ENCODE measurements at places on chromosomes 1 and 21.
A peak's percentile ranks its signal among the peaks of the same experiment; 100 is the strongest.

GRCh38 chr1:169151338-169151837 is 44.9 kb downstream of the ATP1B1 start:
- no peak for DNase-seq

DNA sequence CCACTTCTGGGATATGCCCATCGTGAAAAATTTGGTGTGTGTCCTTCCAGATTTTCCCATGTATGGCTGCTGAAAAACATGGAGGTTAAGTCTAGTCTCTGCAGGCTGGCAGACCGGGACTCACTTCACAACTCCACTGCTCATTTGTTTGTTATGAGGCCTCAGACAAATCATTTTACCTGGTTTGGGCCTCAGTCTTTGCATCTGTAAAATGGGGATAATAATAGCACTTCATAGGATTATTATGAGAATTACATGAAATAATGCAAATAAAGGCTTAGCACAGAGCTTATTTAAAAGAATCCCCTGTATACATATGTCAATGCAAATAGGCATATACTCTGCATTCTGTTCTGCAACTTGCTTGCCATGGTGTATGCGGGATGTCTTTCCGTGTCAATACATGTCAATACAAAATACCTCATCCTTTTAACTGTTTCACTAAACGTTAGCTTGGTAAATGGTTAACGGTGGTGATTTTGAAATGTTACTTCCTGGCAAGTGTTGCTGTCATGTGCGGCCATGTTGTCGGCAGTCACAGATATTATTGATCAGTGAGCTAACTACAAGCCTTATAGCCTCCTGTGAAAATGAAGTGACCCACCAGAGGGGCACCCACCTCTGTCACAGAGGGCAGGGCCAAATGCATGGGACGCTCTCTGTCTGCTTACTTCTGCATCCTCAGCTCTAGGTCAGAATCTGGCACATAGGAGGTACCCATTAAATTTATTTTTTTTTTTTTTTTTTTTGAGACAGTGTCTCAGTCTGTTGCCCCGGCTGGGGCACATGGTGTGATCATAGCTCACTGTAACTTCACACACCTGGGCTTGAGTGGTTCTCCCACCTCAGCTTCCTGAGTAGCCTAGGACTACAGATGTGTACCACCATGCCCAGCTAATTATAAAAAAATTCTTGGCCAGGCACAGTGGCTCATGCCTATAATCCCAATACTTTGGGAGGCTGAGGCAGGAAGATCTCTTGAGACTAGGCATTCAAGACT is 4.3 kb downstream of the LCK start:
- DNase-seq = no peak

DNA sequence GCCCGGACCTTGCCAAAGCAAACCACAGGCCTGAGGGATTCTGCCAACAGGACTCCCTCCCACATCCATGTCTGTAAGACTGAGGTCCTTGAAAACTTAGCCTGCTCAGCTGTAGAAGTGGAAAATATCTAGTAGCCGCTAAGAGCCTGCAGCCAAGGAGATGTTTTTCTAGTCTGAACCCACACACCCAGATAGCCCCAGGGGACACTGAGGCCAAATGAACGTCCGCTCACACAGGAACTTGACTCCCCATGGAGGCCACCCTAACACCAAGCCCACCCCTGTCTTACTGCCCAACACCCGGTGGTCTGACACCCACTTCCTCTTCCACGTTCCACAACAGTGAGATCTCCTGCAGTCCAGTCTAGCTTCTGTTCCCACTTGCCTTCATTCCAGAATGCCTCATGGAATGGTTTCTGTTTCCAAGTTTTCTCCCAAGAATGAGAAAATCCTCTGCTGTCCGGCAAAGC is 174.8 kb downstream of the PLPP3 start:
- DNase-seq = peak; percentile 80

DNA sequence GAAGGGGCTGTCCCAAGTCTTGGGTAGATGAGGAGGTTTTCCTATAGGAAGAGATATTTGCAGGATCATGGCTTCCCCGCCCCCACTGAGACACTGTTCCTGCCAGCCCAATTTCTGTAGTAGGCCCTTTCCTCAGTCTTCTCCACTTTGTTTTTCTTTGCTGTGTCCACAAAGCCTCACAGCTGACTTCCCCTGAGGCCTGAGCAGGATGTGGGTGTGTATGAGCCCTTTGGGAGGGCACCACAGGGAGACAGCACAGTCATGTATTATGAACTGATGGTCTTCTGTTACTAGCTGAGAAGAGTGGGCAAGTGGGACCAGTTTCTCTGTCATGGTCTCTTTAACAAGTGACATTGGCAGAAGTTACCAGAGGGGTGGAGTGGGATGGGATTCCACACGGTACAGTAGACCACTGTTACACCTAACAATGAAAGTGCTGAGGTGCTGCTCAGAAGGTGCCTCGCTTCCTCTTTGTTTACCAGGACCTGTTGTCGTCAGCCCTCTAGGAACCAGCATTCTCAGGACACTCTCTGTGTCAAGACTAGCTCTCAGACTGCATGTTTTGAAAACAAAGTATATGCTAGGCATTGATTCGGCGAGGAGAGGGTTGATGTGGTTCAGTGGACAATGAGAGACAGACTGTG is 253.8 kb upstream of the HOOK1 start:
- DNase-seq = no peak

DNA sequence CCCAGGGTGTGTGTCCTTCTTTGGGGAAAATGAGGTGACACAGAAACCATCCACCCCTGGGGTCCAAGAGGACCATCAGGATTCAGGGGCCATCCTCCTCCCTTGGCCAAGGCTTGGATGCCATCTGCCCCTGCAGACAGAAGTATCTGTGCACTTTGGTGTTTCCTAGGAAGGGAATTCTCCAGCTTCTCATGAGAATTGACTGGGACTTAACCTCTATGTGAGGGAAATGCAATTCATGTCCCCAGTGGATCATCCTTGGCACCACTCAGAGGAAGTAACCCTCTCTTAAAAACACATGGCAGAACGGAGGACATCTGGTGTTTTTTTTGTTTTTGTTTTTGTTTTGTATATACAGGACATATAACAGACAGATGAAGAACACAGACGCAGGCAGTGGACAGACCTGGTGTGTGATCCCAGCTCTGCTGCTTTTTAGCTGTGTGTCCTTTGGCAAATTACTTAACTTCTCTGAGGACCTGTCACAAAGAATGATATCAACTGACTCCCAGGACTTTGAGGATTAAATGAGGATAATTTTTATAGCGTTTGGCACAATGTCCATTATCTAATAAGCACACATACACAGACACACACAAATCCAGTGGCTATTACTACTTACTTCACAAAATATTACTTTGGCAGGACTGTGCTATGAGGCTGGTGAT is 3.8 kb downstream of the TNN start:
- no peak for DNase-seq

DNA sequence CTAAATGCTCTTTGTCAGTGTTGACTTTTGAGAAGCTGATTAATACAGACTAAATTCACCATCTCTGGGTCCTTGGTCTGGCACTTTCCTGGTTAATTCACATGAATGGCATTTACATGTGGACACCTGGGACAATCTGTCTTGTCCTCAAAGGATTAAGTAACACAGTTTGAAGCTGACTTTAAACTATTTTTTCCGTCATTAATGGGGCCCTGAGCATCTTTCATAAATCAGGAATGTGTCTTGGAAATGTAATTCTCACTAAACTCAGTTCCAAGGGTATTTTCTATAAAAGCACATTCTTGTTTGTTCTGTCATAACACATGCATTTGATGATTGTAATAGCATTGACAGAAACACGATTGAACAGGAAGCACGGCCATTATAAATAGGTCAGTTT is 26.7 kb upstream of the NBL1 start:
- DNase-seq = no peak

DNA sequence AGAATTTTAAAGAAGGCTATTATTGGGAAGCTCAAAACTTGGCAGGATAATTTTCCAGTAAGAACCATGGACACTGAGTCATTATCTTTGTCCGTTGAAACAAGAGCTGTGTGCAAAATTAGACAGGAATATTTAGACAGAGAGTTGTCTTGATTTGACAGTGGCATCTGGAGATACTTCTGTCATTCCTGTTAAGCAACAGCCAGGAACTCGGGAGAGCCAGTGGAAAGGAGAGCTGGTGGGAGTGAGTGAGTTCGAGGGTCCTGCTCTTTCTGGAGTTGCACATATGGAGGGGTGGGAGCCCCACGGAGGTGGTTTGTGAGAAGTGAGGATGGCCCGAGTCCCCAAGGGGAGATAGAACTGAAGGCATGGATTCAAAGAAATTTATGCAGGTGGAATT is 3.1 kb downstream of the COQ8A start:
- DNase-seq = no peak

GRCh38 chr1:178495158-178495557 is 1.6 kb downstream of the CLEC20A start:
- no peak for DNase-seq

- DNase-seq = no peak
Measured at GRCh38 chr1:201565024-201565730, 26.2 kb downstream of the NAV1 start.

- no peak for DNase-seq
Measured at GRCh38 chr1:103958699-103959098, 209.0 kb downstream of the AMY1C start.

DNA sequence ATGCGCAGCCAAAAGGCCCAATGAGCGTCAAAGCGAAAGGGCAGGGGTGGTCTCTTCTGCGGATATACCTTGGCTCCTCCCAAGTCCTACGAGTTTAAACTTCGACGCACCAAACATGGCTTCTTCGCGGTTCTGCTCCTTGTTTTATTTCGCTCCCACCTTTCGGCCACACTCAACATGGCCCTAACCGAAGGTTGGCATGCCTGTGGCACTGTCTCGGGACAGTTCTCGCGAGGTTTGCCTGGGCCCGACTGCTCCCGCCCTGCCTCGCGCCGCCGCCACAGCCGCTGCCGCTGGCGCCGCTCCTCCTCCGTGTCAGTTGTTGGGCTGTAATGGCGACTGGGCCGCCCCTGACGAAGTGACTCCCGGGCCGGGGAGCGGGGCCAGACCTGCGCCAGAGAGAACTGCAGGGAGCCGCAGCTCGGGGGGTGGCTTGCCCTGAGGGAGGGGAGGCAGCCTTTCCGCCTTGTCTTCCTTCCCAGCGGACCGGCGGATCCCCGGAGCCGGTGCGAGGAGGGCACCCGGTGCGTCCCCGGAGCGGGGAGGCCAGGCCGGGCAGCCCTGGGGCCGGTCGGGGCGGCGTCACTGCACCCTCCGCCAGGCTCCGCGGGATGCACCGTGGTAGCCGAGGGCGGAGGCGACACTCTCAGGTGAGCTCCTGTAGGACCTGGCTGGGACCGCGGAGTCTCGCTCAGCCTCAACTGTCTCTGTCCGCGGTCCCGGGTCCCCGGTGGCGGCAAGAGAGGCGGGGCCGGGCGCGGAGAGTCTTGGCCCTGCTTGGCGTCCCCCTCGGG is at the start of gene CEP350:
CEP350 (plus strand) TSS at position 318 of the 794 bp plus-strand sequence. CDS start 31,372 bp downstream, outside the sequence.
- DNase-seq = peak; percentile 99

Measured in fibroblast of the aortic adventitia (primary cell).